Stimulated activated CD4-positive, alpha-beta T cell treated with anti-CD3 and anti-CD28 coated beads, Interleukin-1b, Interleukin-23, amount 100 ng/mL, for 1 hour (primary cell): ENCODE measurements at places on chromosomes 11 and 22.

- no peak for DNase-seq
Measured at GRCh38 chr11:78981153-78981552, 406.5 kb upstream of the NARS2 start.

DNA sequence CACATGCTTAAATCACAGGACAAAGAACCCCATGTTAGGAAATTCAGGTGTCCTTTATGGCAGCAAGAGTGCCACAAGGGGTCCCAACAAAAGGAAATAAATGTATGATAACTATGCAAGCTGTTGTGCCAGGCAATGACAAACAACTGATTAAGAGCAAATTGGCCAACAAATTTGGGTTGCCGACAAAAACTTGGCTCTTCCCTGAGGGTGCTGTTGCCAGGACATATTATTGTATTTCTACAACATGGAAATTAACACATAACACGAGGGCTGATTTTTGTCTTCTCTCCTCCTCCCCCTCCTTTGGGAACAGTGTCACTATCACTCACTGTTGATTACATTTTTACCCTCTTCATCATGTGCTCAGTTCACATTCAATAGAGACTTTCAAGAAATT lies 56.0 kb downstream of the LRRC4C start:
- DNase-seq = no peak

GRCh38 chr11:35006389-35007128 lies 90.1 kb downstream of the PDHX start:
- no peak for DNase-seq

DNA sequence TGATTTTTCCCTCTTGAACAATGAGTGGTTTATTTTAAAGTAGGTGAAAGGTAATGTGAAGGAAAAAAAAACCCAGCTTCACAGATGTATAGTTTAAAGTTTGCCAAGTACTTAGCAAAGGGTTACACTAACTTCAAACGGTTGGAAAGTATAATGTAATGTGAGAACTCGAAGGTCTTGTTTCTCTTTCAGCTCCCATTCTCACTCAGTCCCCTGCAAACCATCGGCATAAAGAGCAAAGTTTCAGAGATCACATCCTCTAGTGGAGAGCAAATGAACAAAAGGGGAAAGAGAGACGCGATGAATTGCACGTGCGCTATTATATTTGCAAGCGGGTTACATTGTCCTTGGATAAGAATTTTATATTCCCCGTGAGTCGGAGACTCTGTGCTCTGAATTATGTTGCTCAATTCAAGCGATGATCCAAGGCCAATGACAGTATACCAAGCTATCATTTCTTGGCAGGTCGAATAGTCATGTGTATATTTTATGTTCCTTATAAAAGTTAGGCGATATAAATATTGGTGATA lies 37.6 kb upstream of the BIRC3 start:
- no peak for DNase-seq

GRCh38 chr11:96228473-96228891 lies 114.5 kb downstream of the MAML2 start:
- DNase-seq = no peak

DNA sequence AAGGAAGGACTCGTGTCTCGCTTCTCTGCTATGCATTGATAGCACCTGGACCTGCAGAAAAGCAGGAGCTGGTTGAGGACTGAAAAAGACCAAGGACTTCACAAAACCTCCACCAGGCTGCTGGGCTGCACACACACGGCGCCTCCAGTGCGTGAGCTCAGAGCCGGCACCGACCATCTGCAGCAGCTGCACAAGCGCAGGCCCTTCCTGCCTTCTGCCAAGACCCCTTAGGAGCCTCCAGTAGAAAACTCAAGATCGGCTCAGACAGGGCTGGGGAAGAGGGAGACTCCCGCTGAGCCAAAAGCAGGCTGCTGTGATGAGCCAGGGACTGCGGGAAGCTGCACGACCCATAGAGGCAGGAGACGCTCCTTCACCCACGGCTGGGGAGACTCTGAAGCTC lies 70.9 kb downstream of the PHF21B start:
- no peak for DNase-seq

DNA sequence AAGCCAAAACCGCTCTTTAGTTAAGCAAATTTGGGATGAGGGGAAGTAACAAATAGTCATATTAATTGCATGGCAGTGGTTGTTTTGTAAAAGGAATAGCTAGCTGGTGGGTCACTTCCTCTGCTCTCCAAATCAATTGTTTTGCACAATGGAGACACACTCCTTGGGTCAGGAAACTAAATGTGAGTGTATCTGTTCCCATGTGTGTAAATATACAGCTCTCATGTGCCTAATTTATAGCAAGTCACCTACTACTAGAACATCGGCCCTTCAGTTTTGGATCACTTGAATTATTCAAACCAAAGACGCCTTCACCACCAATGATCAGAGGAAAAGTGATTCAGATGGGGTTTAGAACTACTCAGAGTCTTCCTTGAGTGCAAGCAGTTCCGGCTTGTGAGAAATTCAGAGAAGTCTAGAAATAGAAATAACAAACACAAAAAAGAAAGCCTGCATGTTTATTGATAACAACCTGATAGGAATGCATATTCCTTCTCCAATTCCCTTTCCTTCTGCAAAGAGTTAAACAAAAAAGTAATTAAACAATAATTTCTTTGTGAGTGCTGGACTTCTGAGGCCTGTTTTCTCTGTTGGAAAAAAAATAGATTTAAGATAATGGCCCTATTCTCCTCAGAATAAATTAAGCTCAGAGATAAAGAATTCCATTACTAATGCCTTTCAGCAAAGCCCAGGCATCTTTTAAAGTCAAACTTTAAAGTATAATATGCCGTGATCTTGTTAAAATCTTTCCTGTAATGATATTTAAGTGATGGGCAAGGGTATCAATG lies 100.4 kb downstream of the KIRREL3 start:
- no peak for DNase-seq

GRCh38 chr11:20035701-20036601 lies 124.3 kb downstream of the DBX1 start:
- DNase-seq = no peak

DNA sequence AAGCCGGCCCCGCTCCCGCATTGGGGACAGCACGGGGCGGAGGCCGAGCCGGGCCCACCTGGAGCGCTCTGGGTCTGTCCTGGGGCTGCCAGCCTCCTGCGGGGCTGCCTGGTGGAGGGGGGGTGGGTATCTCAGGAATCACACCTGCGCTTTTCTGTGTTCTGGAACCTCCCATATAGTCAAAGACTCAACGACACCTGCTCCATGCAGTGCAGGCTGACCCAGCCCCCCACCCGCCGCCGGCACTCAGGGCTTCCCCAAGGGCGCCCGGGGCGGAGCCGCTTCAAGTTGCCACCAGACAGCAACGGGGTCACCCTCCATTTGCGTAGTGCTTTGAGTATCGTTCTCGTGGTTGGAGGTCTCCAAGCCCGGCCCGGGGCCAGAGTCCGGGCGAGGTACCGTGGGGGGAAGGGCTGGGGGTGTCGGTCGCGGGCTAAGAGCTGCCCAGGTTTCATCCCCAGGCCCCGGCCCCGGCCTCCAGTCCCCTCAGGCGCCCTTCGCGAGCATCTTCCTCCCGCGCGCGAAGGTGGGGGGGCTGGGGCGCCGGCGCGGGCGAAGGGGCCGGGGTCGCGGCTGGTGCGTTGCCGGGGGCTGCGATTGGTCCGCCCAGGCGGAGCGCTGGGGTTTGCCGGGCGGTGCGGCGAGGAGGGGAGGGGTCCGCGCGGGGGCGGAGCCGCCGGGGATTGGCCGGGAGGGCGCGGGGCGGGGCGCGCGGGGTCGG lies 6.6 kb downstream of the TSPAN4 start:
- DNase-seq = no peak

DNA sequence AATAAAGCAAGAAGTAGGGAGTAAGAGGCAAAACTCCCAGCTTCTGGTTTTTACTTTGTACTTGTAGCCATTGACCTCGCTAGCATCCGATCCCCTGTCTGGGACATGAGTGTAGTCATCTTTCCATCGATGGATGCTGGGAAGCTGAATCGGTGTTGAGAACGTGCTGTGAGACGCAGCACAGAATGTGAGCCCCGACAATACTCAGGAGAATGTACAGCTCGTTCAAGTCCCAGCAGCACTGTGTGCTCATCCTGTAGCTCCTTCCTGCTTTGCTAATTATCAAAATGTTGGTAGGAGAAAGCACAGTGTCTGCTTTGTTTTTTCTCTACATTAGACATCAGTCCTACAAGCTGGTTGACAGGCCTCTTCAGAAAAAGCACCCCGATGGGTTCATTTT lies 56.6 kb downstream of the JAM3 start:
- DNase-seq = no peak

DNA sequence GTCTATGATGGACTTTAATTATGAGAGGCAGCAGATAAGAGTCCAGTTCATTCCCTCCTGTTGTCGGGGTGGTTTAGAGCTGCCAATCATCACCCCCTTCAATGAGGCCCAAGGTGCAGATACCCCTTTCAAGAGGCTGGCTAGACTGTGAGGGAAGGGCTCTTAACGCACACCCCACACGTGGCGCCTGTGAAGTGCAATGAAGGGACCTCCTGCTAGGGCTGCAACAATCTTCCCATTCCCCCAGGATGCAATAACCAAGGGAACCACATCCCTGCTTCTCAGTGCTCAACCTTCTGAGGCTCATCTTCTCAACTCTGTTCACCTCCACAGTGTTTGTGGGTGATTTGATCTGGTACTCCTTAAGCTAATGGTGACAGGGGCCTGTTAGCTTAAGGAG lies 19.0 kb downstream of the TENM4 start:
- no peak for DNase-seq

- DNase-seq = no peak
Measured at GRCh38 chr11:41392596-41392995, 66.9 kb downstream of the LRRC4C start.

GRCh38 chr22:41799486-41800347 lies 762 bp upstream of the CCDC134 start:
- DNase-seq = no peak
